ENCODE measurements at places on chromosomes 7 and 10.

DNA sequence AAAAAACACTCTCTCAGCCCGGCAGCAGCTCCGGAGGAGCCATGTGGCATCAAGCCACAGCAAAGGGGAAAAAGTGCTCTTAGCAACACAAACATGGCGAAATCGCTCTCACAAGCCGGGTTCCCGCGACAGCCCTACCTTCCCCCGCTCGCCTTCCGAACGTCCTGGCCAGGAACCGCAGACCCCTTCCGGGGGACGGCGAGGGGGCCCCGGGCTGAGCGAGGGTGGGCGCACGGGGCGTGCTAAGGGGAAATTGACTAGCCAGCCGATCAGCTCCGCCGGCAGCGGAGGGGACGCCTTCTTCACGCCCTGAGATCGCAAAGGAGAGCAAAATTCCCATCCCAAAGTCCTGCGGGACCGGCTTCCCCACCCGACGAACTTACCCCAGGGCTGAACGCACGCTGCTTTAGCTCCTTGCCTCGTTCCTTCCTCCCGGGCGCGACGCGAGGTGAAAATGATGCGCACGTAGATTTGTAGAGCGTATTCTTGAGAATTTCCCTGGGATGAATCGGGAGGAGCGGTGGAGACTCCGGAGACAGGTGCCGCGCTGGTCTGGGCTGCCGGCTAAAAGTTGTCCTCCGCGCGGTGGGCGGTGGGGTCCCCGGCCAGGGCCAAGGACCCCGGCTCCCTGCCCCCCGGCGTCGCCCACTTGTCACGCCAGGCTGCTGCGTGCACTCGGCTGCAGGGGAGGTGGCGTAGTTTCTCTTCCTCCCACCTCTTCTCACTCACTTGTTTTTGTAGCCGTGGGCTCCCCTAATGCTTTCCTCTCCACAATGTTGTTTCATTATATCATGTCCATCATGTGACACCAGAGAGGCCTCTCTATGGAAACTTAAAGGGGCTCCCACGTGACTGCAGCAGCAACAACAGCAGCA is 220.1 kb upstream of the MKLN1 start:
- peak; percentile 48 for DNase-seq

GRCh38 chr7:154484943-154485342 is 432.7 kb downstream of the DPP6 start:
- no peak for DNase-seq

DNA sequence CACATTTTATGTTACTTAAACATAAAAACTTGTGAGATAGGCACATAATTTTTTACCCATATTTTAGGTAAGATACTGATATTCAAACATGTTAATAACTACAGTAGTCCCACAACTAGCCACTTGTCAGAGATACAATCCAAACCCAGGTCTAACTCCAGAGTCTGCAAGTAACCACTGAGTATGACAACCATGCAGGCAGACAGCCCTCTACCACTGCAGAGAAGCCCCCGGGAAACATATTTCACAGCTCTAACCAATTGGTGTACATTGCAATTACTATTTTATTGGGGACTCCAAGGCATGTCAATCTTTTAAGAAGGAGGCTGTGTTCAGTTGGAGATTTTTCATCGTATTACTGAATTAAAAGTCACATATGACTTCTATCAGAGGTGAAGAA is 107.2 kb upstream of the FAM133B start:
- no peak for DNase-seq

DNA sequence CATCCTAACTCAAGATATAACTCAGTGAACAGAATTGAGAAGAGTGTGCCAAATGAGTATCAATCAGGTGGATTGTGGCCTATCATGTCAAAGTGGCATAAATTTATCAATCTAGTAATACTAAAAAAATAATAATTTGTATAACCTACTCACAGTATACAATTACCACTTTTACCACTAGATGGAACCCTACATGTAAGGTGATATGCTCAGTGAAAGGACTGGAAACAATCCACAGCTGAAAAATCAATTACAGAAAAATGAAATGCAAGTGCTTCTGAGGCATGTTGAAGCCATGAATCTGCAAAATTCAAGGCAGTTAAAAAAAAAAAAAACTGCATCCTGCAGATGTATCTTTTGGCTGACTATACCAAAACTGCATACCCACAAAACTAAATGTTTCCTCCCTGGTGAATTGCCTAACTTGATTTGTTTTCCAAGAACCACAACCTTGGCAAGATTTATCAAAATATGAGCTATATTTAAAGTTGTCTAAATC is 13.9 kb downstream of the ARHGAP19 start:
- DNase-seq, result no peak

DNA sequence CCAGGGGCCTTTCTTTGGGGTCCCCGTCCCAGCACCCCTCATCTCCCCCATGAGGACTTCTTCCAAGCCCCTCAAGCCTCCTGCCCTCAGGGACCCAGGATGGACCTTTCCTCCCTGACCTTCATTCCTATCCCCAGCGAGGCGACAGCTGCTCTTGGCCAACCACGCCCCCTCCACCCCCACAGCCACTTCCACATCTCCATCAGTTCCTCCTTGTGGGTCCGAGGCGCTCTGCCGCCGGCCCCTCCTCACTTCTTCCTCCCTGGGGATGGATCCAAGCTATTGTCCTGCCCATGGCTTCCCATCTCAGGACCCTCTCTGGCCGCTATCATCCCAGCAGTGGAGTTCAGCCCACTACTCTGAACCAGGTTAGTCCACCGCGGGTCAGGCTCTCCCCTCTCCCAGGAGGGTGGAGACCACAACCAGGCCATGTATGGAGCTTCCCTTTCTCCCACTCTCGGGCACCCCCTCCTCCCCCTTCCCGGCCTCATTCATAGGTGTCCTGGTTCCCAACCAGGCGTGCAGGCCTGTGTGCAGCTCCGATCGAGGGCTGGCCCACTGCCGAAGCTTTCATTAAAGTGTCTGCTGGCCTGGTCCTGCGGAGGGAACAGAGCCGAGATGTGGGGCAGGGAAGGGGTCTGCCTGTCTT is 1.7 kb upstream of the SH2B2 start:
- DNase-seq, result no peak

DNA sequence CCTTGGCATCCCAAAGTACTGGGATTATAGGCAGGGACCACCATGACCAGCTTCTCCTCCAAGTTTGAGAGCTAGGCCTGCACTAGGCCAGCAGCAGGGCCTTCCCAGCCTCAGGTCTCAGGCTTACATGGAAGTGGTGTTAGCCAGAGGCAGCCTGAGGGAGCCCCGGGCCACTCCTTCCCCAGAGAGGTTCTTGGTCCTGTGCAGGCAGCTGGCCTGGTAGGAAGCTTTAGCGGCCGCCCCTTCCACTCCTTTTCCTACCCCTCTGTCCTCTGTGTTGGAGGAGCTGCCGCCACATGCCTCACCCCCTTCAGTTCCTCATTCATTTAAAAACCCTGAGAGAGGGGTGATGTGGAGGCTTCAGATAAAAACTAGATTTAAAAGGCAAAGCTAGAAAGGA is 40.3 kb downstream of the TSPAN15 start:
- DNase-seq, result no peak

GRCh38 chr7:11751315-11751714 is 80.7 kb downstream of the THSD7A start:
- DNase-seq, result no peak

- no peak for DNase-seq
These were observed 115.5 kb downstream of the INPP5A start for GRCh38 chr10:132652936-132653590.
